ENCODE measurements at places on chromosomes 12 and 14. TPM values are rescaled to one million over a fixed set of nuclear protein-coding genes. Genes with fewer than 3 reads are reported as not detected.

Gene FOXN4
- polyA plus RNA-seq = 0.10 TPM

Gene TGM1
- polyA plus RNA-seq = 8.6 TPM

Gene MYF5
- 0.07 TPM for polyA plus RNA-seq

Gene SLC10A1
- 0.13 TPM for polyA plus RNA-seq

Gene STYK1
- polyA plus RNA-seq = 0.94 TPM

Gene KRT85
- polyA plus RNA-seq = 0.03 TPM

Gene POTEG
- not detected for polyA plus RNA-seq

Gene ARF6
- polyA plus RNA-seq = 77.2 TPM

Gene ENDOU
- 1.8 TPM for polyA plus RNA-seq

Data from large intestine (tissue), 12 donors.